ENCODE measurements at places on chromosomes 7 and 10. TPM values are rescaled to one million over a fixed set of nuclear protein-coding genes. Genes with fewer than 3 reads are reported as not detected.

DNA sequence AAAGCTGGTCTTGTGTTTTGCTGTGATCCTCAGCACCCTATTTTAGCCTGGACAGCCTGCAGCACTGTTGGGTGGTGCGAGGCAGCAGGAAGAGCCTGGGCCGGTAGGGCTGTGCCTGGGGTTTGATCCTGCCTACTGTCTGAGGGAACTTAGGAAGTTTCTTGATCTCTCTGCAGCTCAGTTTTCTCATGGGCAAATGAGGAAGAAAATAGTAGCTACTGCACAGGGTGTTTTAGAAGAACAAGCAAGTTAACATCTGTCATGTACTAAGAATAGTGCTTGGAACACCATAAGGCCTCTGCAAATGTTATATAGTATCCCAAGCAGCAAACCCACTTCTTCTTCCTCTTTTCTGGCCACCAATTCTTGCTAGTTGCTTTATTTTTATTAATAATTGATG, 12.0 kb upstream of the AGR2 start:
- DNase-seq, result no peak

DNA sequence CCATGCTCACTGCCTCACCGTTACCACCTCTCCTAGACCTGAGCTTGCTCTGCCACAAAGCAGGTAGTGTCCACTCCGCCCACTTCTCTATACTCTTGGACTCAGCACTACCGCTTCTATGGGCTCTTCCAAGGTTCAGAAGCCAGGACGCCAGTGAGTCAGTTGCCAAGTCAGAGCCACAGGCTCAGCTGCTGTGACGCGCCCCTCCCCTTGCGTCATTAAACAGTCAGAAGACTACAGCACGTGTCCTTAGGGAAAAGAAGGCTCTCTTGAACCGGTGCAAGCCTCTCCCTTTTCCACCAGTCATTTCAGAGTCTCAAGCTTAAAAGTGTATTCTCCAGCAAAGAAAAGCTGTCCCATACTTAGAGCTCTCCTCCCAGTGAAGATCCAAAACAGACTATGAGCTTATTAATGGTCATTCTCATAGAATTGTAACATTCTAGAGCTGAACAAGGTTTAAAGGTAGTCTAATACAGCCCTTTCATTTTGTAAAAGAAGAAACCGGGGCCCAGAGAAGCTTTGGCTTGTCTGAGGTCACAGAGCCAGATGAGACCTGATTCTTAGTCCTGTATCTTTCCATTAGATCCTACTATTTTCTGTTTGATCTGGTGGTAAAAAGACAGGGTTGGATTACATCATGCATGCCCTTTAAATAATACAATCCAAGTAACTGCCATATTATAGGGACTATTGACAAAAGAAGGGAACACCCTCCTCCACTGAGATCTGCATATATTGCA, 40.9 kb upstream of the MET start:
- no peak for DNase-seq

- no peak for DNase-seq
Observed at GRCh38 chr7:3267966-3268690, 32.9 kb upstream of the SDK1 start.

The FXYD4 gene
- not detected for polyA plus RNA-seq

The MYL10 gene
- polyA plus RNA-seq, result not detected

The NPC1L1 gene
- 22.1 TPM for polyA plus RNA-seq

The FOXP2 gene
- polyA plus RNA-seq, result 7.4 TPM
